ENCODE measurements at places on chromosomes 11 and 22.

DNA sequence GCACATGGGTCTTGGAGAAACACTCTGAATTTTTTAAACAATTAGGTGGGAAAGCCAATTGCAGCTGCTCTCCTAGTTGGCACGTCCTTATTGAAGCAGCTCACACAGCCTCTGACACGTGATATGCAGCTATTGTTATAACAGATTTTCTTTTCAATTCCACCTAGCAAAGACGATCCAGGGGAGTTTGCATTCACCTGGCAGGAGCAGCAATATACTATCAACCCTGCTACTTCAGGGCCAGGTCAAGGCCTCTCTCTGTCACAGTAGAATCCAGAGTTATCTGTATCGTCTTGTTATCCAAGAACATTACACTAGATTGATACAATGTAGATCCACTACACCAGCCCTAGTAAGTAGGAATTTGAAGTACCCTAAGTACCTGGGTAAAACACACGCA lies 8.3 kb downstream of the KRTAP5-11 start:
- no peak for DNase-seq

GRCh38 chr11:60797846-60798630 lies 12.9 kb downstream of the MS4A10 start:
- DNase-seq, result no peak

DNA sequence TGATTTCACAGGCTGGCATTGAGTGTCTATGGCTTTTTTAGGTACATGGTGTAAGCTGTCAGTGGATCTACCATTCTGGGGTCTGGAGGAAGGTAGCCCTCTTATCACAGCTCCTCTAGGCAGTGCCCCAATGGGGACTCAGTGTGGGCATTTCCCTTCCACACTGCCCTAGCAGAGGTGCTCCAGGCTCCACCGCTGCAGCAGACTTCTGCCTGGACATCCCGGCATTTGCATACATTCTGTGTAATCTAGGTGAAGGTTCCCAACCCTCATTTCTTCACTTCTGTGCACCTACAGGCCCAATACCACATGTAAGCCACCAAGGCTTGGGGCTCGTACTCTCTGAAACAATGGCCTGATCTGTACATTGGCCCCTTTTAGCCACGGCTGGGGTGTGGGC lies 78.3 kb downstream of the RNF169 start:
- DNase-seq, result no peak

DNA sequence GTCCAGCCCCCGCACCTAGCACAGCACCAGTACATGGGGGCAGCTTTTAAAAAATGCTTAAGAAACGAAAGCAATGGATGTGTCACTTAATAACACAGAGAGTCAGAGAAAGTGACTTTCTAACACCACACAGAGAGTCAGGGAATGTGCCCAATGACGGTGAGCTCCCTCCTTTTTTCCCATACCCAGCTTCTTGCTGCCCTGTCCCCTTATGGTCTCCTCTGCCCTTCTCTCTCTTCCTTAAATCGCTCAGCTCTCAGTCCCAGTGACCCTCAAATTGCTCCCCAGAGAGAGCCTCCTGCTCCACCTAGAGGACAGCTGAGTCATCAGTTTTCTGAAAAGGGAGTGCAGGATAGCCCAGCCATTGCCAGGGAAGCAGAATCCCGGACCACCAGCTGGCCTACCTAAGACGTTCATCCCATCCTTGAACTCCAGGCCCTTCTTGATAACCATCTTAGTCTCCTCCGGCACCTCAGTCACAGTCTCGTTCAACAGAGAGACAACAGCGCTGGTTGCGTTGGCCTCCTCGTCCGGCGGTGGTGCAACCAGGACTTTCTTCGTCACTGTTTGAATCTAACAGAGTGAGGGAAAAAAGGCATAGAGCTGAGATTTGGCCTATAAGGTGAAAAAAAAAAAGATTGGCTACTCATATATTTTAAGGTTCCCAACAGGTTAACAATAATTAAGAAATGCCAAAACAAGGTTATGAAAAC lies 113.5 kb downstream of the SLC1A2 start:
- DNase-seq, result no peak

DNA sequence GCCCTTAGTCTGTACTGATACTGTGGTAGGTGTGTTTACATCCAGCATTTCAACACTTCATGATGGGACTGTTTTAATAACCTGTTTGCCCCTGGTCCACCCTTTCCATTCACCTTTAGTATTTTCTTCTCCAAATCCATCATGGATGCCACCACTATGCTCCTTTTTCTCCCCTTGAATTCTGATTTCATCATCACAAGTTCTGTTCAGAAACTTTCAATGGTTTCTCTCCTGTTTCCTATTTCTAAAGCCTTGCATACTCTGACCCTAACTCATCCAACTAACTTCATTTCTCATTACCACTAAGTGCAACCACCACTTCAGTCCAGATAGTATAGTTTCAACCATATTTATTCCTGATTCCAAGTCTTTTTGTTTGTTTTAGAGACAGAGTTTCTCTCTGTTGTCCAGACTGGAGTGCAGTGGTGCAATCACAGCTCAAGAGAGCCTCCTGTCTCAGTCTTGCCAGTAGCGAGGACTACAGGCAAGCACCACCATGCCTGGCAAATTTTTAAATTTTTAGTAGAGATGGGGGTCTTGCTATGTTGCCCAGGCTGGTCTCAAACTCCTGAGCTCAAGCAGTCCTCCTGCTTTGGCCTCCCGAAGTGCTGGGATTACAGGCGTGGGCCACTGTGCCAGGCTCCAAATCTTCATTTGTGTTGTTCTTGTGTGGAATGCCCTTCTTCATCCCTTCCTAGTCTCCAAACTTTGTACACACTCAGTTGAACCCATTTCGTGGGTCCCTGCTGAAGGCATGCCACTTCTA lies 1.2 kb upstream of the LIN7C start:
- DNase-seq, result no peak

Measured in amygdala (tissue), 56 donors.